ENCODE measurements at places on chromosomes 5 and 9.

DNA sequence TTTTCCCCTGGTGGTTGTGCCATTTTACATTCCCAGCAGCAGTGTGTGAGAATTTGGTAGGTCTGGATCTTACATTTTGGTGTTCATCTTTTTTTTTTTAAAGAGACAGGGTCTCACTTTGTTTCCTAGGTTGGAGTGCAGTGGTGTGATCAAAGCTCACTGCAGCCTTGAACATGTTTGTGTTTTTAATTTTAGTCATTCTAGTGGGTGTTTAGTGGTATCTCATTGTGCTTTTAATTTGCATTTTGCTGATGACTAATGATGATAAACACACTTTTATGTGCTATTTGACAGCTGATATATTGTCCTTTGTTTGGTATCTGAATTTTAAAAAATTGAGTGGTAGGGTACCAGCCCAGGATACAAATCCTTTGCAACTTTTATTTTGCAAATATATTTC, 53.4 kb upstream of the POMT1 start:
- no peak for DNase-seq

- no peak for DNase-seq
These were observed 61.1 kb downstream of the COL23A1 start for GRCh38 chr5:178529080-178529479.

DNA sequence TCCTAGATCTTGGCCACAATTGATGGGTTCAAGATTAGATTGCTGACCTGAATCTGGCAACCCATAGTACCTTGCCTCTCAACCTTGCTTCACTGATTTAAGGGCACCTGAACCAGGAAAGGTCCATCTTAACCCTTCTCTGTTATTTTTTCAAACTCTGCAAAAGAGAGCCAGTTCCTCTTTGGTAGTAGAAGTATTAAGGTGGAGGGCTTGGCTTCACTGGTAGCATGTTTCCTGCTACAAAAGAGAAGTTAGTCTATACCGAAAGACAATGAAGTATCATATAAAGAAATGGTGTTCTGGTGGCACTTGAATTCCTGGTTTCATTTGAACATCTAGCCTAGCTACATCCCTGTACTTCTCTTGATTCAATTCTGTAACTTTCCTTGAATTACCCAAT, 8.5 kb downstream of the ALG2 start:
- no peak for DNase-seq

DNA sequence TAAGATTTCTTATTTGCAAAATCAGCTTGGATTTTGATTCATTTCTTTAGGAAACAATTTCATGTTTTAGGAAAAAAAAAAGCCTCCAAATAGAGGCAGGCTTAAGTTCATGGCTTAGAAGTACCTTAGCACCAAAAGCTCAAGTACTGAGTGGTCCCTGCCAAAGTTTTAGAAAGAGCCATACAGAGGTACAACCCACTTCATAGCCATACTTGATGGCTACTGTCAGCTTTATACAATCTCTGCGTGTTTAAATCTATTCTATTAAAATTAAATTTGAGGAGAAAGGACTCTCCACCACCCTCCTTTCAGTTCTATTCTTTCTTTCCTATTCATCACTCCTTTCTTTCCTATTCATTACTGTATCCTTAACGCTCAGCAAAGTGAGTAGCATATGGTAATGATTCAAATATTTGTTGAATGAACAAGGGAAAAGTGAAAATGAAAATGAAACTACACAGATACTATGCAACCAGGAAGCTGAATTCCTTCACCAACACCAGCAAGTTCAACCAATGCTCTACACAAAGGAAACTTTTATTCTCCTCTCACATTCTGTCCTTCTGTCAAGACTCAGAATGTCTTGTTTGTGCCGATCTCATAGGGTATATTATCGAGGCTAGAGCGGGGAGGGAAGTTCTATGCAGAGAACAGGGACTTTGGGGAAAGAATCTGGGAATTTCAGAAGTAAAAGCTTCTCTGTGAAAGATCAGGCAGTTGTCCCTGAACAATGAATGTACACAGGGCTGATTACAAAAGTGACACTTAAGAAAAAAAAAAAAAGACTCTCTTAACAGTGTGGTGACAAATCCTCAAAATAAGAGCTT, 138.6 kb upstream of the SPEF2 start:
- no peak for DNase-seq

DNA sequence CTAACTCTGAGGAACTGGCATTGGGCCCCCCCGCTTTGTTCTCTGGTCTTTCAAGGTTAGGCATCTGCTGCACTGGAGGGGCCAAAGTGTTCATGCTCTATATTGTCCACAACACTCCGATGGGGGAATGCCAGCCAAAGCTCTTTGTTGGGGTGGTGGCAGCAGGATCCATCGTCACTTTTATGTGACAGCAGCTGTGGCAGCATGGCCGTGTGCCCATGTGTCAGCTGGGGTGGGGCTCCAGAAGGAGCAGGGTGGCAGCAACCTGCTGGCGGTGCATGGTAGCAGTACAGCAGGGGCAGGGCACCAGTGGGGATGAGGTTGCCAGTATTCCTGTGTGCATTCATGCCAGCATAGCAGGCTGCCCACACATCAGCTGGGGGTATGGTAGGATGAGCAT, 28.2 kb downstream of the ITGA2 start:
- peak; percentile 56 for DNase-seq

DNA sequence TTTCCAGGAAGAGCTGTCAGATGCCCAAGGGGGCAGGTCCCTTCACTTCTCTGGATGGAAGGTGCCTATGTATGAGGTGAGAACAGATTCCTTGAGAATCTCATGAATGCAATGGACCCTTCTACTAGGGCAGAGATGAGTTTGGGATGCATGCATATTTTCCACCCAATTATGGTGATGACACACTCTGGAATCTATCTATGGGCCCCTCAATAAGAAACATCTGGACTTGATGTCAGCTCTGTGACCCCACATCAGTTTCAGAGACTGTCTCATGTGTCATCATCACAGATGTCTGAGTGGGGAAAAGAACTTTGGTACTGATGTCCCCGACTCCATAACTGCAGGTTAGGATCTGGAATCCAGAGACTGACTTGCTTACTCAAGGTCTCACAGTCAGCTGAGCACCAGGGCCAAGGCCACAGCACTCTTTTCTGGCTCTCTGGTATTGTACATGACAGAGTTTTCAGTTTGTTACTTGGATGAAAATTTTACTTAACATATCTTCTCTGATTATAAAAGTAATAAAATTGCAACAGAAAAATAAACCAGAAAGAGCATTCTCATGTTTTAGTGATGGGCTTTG, 177.0 kb downstream of the DCP2 start:
- DNase-seq = no peak

GRCh38 chr9:20903212-20903611, 128.2 kb downstream of the HACD4 start:
- no peak for DNase-seq

DNA sequence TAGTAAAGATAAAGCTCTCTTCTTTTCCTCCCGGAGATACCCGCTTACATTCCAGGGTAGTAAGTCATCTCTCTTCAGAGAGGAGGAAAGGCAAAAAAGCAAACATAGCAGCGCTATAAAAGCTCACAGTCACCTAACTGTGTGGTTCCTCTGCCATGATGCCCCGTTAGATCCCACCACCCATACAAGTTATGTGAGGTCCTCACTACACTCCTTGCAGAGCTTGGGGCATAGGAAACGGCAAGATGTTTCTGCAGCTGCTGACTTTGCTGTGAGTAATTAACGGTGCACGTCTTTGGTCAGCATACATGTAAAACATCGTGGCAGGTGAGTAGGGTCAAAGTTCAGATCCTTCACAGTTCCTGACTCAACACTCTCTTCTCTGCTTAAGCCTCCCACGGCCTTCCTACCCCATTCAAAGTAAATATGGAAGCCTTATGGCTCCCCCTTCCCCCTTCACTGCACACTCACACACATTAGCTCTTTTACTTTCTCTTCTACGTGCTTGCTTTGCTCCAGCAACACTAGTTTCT, 218.9 kb downstream of the DIRAS2 start:
- DNase-seq = no peak

GRCh38 chr5:159061179-159061796, 38.4 kb downstream of the EBF1 start:
- no peak for DNase-seq

- DNase-seq = no peak
These were observed 126.1 kb downstream of the DRD1 start for GRCh38 chr5:175317872-175318271.

DNA sequence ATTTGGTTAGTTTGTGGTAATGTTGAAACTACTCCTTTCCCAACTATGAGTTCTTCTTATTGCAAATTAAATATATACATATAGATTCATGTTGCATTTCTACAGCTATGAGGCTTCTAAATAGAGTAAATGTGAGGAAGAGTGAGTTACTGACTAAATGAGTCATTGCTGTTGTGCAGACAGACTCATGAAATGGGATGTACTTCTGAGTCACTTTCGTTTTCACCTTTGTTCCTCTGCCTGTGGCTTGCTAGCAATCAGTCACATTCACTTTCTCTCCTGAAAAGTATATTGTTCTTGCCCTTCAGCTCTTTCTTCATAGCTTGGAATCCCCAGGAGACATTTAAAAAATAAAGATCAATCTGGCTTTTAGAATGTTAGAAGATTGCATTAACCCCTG, 295.5 kb upstream of the SMC2 start:
- no peak for DNase-seq

GRCh38 chr9:95043826-95044225, 273.7 kb downstream of the FANCC start:
- DNase-seq = no peak

GRCh38 chr5:158414780-158415179, 555.8 kb upstream of the CLINT1 start:
- DNase-seq = no peak

- DNase-seq = no peak
These were observed 124.8 kb upstream of the SLC1A3 start for GRCh38 chr5:36481454-36482120.

Data from midbrain (tissue), 1 donor.